ENCODE measurements at places on chromosomes 13 and 19.

- peak; percentile 69 for DNase-seq
Measured at GRCh38 chr13:43284162-43284561, 260.8 kb downstream of the DNAJC15 start.

- DNase-seq = peak; percentile 82
Measured at GRCh38 chr13:101390461-101390860, 25.8 kb downstream of the NALCN start.

- DNase-seq = peak; percentile 90
Measured at GRCh38 chr19:45038931-45039893, at the start of gene CLASRP. Gene CLASRP (plus strand): TSS chr19:45039045. CDS start chr19:45040213, 1,168 bp downstream.

DNA sequence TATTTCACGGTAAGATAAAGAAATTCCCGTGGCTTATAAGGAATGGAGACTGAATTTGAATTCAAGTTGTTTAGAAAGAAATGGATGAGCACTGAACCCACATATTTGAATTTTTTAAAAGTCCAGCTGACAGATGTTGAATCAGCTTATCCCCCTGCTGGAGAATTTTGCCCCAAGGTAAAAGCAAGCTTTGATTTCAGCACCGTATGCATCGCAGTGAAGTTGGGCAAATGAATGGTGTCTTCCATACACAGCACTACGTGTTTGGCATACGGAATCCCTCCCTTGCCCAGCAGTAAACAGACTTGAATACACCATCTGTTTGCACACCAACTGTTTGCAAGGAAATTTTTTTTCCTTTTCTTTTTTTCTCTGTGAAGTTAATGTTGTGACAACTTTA, 77.5 kb upstream of the PEG3 start:
- no peak for DNase-seq

All from astrocyte of the spinal cord (primary cell).